Epithelial cell of proximal tubule (primary cell): ENCODE measurements at places on chromosomes 7 and 10.

DNA sequence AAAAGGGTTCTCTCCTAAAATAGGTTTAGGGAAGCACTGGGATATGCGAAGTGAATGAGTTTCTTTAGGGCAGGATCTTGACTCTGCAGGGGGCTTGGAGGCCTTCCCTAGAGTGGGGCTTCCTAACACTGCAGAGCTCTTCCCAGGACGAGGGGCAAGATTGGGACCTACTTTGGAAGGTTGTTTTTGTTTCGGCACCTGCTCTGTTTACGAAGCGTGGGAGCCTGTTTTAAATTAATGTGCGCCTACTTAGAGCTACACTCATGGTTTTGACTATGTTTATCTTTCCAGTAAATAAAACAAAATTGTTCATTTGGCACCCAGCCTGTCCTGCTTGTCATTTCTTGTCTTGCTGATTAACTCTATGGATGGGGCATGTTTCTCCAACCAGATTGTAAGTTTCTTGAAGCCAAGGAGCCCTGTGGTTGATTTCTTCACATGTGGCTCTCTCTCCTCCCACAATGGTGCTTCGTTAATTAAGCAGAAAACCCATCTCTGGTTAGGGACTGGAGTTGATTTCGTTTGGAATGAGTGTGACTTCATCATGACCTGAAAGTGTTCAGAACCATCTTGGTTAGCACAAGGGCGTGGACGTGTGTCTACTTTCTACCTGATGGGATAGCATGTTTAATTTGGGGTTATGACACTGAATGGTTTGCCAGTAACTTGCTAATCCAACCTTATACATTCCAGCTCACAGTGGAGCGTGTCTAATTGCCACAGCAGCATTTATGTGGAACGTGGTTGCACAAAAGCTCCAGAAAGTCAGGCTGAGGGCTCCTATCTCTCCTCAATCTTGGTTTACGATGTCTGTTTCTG is 98.1 kb downstream of the TCF7L2 start:
- DNase-seq = peak; percentile 88

- no peak for DNase-seq
Measured at GRCh38 chr7:104929921-104930320, 84.1 kb upstream of the KMT2E start.

GRCh38 chr10:33145451-33146188 is 187.6 kb upstream of the ITGB1 start:
- no peak for DNase-seq

- DNase-seq = no peak
Measured at GRCh38 chr10:1712314-1712713, 25.0 kb downstream of the ADARB2 start.

DNA sequence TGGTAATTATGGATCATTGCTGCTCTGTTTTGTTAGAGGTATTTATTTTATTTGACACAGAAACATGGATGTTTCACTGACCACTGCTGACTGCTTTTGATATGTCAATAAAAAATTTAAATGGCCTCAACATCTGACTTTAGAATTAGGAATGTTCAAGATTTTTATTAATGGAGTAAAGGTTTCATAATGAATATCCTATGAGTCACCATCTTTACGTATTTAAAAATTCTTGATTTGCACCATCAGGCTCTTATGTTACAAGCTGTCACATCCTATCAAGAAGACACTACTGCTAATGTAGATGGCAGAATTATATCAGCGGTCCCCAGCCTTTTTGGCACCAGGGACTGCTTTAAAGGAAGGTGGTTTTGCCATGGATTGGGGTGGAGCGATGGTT is 578.7 kb upstream of the NRP1 start:
- no peak for DNase-seq

GRCh38 chr10:95480102-95480900 is 80.9 kb downstream of the SORBS1 start:
- DNase-seq = no peak

DNA sequence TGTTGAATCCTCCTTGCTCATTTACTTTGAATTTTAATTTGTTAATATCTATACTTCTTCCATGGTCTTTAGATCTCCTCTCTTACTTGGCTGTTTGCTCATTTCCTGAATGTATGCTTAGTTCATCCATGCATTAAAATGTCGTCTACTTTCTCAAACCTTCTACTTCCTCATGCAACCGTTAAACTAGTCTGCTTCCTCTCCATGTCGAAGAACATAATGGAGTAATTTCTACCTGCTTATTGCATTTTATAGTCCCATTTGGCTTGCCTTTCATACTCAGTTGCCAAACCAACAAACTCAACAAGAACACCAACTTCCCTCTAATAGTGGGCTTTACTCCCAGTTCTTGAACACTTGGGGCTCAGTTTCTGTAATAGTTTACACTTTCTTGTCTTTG is 43.8 kb upstream of the SEMA3D start:
- DNase-seq = no peak

DNA sequence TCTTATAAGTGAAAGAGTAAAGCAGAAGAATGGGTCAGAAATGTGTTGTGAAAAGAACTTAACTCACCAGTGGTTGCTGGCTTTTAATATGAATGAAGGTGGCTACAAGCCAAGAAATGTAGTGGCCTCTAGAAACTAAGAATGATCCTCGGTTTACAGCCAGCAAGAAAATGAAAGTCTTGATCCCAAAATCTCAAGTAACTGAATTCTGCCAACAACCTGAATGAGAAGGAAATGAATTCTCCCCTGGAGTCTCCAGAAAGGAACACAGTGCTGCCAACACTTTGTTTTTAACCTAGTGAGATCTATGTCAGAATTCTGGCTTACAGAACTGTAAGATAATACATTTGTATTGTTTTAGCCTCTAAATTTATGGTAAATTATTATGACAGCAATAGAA is 193.0 kb downstream of the FZD1 start:
- no peak for DNase-seq

DNA sequence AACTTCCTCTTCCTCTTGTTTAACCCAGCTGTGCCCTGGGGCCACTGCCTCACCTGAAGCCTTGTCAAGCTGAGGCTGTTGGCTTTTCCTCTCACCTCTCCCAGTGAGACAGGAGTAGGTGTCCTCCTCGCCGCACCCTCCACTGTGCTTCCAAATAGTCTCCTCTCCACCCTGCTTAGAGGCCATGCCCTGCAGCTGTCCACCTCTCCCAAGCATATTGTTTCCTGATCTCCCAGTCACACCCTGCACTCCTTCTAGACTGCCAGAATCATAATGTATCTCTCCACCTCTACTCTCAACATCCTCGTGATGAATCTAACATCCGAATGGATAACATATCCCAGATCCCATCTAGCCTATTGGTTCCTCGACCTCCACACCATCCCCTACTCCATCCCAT is 196.3 kb upstream of the GHITM start:
- DNase-seq = no peak

- DNase-seq = no peak
Measured at GRCh38 chr10:61321041-61321857, 131.9 kb downstream of the TMEM26 start.

- DNase-seq = no peak
Measured at GRCh38 chr7:51029701-51030191, 247.1 kb upstream of the GRB10 start.

DNA sequence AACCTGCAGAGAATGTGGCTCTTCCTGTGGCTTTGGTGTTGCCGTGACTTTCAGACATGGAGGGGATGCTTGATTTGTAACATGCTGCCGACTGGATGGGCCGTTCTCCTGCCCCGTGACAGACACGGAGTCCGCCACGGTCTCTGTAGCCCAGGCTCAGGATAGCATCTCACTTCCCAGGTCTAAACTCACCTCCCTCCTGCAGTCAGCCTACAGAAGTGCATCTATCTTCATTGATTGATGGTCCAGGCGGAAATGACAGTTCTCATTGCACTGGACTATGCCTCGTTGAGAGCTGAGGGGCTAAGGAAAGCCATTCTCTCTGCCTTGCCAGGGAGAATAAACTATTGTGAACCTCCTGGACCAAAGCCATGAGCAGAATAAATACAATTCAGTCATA is 77.5 kb downstream of the CHN2 start:
- DNase-seq = no peak

- DNase-seq = no peak
Measured at GRCh38 chr7:16626388-16626787, 19.2 kb downstream of the ANKMY2 start.

- DNase-seq = no peak
Measured at GRCh38 chr10:29304264-29304994, 15.6 kb downstream of the LYZL1 start.

DNA sequence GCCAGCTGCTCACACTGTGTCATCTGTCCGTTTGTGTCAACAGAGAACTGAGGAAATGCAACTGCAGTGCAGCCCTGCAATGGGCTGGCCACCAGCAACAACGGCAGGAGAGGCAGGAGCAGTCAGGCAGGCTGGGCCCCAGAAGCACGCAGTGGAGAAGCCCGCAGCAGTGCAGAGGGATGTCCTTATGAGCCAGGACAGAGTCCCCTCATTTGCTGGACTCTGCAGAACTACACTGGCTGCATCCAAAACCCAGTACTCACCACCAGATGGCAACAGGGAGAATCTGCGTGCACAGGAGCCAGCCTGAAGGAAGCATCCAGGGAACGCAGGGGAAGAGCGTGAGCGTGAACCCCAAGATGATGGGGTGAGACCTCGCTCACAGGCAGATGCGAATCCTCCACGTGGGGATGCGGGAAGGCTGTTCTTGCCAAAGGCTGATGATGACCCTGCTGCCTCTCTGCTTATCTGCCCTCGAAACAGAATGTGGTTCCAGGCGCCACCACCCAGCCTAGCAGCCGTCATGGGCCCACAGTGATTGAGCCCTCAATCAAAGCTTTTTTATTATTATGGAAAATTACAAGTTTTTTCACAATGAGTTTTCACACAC is 232.1 kb downstream of the PTPRN2 start:
- no peak for DNase-seq

- no peak for DNase-seq
Measured at GRCh38 chr10:95401704-95402469, 111.1 kb upstream of the PDLIM1 start.

- no peak for DNase-seq
Measured at GRCh38 chr10:101219139-101219945, 9.9 kb downstream of the LBX1 start.

- peak; percentile 78 for DNase-seq
Measured at GRCh38 chr7:64313740-64314491, at the start of gene ZNF736. Gene ZNF736 (plus strand): TSS chr7:64313961. CDS start chr7:64314151, 190 bp downstream.

- DNase-seq = no peak
Measured at GRCh38 chr7:46982928-46983327, 599.0 kb downstream of the TNS3 start.

DNA sequence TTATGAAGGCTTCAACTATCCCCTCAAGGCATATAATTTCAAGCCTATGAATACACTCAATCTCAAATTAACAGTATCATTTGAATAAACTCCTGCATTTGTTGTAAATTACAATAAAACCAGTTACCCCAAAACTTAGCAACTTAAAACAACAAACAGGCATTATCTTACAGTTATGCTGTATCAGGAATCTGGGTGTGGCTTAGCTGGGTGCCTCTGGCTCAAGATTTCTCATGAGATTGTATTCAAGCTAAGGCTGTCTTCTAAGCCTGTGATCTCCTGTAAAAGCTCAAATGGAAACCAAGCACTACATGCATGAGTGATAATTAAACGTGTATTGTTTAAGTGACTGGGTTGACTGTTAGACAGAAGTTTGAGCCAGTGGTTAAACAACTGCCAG is 341.0 kb upstream of the PHF14 start:
- no peak for DNase-seq

- DNase-seq = no peak
Measured at GRCh38 chr10:293636-294035, 158.4 kb downstream of the ZMYND11 start.

DNA sequence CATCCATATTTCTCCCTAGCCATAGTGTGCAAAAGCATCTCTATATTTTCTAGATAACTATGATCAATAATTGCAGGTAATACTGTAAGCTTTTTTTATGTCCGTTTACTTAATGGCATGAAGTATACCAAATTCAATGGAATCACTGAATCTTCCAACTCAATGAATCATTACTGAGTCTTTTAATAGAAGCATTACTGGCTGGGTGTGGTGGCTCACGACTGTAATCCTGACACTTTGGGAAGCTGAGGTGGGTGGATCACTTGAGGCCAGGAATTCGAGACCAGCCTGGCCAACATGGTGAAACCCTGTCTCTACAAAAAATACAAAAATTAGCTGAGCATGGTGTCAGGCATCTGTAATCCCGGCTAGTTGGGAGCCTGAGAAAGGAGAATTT is 372.5 kb downstream of the BMPER start:
- no peak for DNase-seq

- peak; percentile 68 for DNase-seq
Measured at GRCh38 chr10:693506-693905, 4.0 kb upstream of the DIP2C start.

DNA sequence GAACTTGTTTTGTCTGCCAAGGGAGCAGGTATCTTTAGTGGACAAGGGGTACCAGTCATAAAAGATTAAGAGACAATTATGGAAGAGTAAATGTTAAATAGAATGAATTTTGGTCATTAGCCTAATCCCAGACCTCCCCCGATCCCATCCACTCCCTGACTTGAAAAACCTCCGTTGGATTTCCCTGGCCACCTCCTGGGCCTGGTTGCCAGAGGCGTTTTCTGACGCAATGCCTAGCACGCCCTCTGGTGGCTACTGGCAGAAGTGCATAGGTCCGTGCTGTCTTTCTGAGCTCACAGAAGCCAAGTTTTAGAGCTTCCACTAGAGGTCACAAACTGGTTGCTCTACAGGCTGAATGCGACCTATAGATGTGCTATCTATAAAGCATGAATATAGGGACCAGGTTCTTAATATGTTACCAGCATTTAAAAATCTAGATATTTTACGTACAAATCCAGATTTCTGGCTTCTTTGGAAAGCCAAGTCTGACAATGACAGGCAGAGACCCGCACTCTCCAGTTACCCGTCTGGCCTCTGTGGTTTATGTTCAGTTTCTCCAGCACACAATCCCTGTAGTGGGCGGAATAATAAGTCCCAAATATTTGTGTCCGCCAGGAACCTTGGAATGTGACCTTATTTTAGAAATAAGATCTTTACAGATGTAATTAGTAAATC is 39.8 kb downstream of the SPOCK2 start:
- DNase-seq = peak; percentile 45

GRCh38 chr7:28140979-28141378 is 39.6 kb downstream of the JAZF1 start:
- DNase-seq = no peak

DNA sequence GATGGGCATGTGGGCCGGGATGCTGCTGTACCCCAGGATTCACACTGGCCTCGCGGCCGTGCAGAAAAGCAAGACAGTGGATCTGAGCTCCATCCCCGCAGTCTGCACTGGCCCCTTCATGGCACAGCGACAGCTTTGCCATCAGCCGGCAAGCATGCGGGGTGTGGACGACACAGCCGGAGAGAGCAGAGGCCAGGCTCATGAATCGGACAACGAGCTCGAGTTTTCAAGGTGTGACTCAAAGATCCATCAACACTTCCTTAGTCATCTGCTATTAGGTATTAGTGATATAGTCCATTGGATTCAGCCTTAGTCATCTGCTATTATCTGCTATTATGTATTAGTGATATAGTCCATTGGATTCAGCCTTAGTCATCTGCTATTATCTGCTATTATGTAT is 254.7 kb downstream of the KLF6 start:
- peak; percentile 68 for DNase-seq
